Activated T-cell treated with anti-CD3 and anti-CD28 coated beads for 24 hours (primary cell): ENCODE measurements at places on chromosomes 5 and 9.

DNA sequence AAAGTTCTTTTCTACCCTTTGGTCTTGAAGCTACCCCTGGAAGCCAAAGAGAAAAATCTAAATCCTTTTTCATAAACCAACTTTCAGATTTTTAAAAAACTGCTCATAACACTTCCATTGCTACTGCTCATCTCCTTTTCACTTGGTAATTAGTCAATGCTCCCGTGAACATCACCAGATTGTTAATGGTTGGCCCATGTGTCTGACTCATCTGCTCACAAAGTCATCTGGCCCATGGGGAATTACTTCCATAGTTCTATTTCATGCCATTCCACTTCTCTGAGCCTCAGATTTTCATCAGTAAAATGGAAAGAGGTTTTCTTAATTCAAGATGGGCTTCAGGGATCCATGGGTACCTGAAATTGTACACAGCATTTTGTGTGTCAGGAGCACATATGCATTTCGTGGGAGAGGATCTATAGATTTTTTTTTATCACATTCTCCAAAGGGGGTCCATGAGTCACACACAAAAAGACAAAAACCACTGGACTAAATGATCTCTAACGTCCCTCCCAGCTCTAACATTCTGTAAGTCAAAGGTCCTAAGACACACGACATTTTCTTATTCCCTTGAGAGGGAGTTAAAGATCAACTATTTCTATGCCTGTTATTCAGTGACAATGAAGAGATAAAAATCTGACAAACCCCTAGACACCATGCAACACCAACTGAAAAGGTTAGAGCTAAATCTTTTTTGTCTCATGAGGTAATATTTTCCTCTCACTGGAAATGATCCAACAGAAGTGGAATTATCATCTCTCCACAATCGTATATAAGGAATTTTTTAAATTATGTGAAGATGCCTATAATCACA is 75.4 kb downstream of the TEX10 start:
- no peak for DNase-seq

DNA sequence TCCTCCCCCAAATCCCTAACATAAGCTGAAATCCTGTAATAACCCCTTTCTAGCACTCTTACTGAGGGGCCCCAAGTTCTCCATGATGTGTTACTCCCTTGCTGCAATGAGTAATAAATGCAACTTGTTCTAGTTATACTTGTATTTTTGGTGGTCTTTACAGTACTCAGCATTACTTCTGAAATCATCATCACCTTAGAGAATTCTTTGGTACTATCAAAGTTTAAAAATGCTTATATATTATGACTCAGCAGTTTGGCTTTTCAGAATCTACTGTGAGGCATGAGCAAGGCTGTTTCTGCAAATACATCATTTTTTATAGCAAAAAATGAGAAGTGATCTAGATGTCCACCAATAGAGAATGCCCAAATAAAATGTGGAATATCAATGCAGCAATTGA is 20.7 kb upstream of the ROPN1L start:
- no peak for DNase-seq

DNA sequence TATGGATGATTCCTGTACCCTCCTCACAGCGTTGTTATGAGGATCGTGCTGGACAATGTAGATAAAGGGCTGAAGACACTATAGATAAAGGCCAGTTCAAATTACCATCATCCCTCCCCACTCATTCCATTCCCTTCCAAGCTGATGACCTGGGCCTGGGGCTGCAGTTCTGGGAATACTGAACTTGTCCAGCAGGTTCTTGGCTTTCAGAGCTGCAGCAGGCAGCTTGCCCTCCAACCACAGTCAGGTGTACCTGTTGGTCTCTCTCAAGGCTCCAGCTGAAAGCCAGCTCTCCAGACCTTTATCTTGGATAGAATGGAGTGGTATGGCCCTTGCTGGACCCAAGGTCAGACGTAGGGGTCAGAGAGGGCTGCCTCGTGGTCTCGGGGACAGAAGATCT is 92.5 kb downstream of the PCDH1 start:
- no peak for DNase-seq

GRCh38 chr9:129402371-129402739 is 218.5 kb downstream of the C9orf50 start:
- no peak for DNase-seq

- DNase-seq: no peak
These were observed 7.8 kb upstream of the SMIM32 start for GRCh38 chr5:136200761-136201160.

- no peak for DNase-seq
These were observed 114.4 kb downstream of the VPS13A start for GRCh38 chr9:77291714-77292113.

DNA sequence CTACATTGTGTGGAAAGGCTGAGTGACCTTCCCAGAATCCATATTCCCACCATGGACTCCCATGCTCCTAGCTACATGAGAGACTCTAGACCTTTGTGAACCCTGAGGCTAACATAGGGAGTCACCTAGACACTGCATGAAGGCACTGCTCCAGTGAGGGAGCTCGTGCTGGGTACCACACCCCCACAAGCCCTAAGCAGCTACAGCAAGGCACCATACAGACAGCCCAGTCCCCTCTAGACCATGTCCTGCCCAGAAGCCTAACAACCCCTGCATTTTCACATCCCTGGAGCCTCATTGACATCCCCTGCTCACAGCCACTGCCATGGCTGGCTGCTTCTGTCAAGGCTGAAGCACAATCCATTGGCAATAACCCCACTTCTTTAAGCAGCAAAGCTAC is 176.5 kb upstream of the CTNND2 start:
- no peak for DNase-seq

GRCh38 chr9:114375386-114376175 is 12.2 kb downstream of the AKNA start:
- DNase-seq: no peak

DNA sequence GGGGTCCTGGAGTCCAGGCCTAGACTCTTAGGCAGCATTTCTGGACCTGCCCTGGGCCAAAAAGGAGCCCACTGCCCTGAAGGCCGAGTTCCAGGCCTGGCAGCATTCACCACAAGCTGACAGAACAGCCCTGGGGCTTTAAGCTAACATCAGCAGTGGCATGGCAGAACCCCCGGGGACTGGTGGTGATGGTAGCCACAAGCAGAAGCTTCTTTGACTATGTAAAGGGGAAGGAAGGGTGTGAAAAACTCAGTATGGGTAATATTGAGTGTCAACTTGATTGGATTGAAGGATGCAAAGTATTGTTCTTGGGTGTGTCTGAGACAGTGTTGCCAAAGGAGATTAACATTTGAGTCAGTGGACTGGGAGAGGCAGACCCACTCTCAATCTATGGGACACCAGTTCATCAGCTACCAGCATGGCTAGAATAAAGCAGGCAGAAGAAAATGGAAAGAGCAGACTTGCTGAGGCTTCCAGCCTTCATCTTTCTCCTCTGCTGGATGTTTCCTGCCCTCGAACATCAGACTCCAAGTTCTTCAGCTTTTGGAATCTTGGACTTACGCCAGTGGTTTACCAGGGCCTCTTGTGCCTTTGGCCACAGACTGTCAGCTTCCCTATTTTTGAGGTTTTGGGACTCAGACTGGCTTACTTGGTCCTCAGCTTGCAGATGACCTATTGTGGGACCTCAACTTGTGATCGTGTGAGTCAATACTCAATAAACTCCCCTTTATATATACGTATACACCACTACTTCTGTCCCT is 661.0 kb upstream of the C9orf72 start:
- no peak for DNase-seq

DNA sequence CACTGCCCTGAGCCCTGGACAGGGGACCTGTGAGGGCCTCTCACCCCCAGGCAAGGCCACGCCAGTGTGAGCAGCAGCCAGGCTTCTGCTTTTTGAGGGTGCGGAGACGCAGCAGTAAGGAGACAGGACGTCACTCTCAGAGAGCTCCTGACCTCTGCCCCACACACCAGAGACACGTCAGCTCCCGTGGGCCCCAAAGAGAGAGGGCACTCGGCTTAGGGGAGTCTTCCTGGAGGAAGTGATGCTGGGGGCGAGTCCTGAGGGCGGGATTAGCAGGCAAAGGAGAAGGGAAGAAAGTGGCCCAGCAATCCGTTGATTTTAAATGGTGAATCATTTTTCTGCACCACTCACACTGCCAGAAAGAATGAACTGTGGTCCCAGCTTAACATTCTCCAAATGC is 24.0 kb upstream of the SLC9A3 start:
- no peak for DNase-seq

DNA sequence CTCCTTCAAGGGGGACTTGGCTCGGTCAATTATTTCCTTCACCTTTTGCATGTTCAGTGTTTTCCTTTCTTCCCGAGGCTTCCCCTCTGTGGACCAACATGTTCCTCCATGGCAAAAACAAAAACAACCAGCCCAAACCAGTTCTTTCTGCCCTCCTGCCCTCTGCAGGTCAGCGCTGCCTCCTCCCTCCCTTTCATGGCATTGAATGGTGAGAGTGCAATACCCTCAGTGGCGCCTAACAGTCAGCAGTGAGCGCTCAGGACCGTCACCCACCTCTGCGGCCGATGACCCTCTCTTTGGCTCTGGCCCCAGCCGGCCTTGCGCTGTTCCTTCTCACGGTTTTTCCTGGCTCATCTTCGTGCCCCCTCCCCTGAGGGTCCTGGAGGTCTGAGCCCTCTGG is 34.4 kb upstream of the GNE start:
- no peak for DNase-seq

- DNase-seq: no peak
These were observed 145.2 kb downstream of the SLC25A46 start for GRCh38 chr5:110884005-110884404.

GRCh38 chr5:177495243-177496060 is 2.0 kb downstream of the PDLIM7 start:
- no peak for DNase-seq

GRCh38 chr5:109161914-109162683 is 247.7 kb downstream of the PJA2 start:
- no peak for DNase-seq

- DNase-seq: no peak
These were observed 110.5 kb downstream of the NUDT12 start for GRCh38 chr5:103452089-103452488.

DNA sequence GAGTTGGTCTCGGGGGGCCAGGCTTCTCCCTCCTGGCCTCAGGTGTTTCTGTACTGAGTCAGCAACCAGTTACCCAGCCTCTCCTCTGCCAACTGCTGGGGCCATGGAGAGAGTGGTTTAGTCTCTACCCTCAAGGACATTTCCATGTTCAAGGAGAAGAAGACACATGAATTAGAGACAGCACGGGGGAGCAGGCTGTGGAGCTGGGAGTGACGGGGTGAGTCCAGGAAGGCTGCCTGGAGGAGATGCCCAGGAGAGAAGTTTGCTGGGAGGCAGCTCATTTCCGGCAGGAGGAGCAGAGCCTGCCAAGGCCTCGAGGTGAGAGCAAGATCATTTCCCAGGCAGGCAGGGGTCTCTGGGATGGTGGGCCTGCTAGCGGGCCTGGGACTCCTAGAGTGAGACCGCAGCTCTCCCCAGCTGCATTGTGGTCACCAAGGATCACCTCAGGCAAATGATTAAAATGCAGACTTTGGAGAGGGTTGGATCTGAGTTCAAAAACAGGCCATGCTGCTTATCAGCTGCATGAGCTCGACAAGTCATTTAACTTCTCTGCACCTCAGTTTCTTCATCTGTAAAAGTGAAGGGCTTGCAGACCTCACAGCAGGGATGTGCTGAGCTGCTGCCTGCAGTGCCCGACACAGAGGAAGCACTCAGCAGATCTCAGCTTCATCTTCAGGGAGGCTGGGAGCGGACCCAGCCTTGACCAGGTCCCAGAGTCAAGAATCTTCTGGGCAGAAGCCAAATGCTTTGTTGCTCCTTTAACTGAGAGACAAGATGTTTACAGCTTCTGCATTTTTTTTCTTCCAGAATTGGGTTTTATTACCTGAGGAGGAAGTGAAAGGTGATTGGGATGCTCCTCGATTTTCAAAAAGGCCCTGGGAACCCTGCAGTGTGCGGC is 35.2 kb downstream of the NEK6 start:
- no peak for DNase-seq

- no peak for DNase-seq
These were observed 186.1 kb downstream of the C9orf152 start for GRCh38 chr9:110021891-110022290.

DNA sequence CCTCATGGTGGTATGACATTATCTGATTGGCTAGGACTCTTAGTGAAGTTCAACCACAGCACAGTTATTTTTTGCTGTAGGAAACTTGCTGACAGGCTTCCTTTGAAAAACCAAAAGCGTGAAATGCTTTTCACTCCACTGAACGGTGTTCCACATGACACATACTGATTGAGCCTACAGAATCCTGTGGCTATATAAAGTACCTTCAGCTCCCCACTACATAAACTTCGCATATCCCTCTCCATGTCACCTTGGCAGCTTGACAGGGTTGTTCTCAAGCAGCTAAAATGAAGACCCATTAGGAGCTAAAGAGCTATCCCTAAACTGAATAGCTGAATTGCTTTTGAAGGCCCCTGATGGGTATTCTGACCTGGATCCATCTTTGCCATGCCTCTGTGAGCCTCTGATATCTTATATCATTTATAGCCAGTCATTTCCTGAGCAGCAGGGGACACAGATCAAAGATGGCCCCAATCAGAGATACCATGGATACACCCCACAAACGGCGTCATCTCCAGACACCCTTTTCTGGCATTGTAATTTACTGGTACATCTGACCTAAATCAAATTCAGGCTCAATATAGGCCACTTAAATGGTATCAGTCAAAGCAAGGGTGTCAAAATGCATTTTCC is 91.5 kb downstream of the APBA1 start:
- no peak for DNase-seq

GRCh38 chr5:9046756-9047481 is 499.0 kb downstream of the SEMA5A start:
- DNase-seq: no peak

DNA sequence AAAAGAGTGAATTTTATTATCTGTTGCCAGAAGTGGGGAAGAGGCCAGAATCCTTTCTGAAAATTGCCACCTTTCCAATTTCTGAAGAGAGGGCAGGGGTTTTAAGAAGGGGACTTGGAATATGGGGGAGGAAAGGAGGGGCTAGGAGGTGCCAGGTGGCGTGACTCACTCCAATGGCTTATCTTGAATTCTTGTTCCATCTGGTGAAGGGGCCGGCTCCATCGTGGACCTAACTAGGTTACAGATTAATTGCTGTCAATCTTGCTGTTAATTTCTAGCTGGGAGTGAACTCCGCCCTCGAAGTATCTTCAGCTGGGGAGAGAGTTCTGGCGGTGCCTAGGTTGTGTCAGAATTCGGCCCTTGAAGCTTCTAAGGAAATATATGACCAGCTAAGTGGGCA is 138.7 kb downstream of the YTHDC2 start:
- DNase-seq: no peak

GRCh38 chr5:171555160-171555559 is 135.7 kb downstream of the FGF18 start:
- DNase-seq: no peak

DNA sequence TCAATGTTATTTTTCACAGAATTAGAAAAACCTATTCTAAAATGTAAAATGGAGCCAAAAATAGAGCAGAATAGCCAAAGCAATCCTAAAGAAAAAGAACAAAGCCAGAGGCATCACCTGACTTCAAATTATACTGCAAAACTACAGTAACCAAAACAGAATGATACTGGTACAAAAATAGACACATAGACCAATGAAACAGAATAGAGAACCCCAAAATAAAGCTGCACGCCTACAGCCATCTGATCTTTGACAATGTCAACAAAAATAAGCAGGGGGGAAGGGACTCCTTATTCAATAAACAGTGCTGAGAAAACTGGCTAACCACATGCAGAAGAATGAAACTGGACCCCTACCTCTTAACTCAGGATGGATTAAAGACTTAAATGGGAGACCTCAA is 65.8 kb upstream of the PDE4D start:
- no peak for DNase-seq
